LHCN-M2 (cell line): ENCODE measurements at places on chromosomes 12 and 14. TPM values are rescaled to one million over a fixed set of nuclear protein-coding genes. Genes with fewer than 3 reads are reported as not detected.

DNA sequence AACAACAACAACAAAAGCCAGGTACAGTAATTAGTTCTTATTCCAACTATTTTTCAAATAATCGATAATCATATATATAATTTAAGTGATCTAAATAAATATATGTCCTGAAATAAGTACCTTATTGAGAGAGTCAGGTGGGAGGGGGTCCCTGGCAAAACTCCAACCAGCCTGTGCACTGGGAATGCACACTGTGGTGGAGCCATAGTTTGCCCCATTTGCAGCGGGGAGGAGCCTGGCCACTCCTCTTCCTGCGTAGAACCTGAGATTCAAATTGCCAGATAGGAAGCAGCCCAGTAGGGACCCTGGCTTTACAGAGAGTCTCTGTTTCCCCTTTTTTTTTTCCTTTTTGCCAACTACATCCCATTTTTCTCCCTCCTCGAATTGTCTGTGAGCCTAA is 26.4 kb downstream of the CPNE8 start:
- DNase-seq: no peak

- DNase-seq: no peak
Measured at GRCh38 chr14:35747379-35747778, 61.7 kb downstream of the RALGAPA1 start.

GALNT6 gene
- 0.13 TPM in 1 of 2 replicates, not detected in the other for total RNA-seq

DNA sequence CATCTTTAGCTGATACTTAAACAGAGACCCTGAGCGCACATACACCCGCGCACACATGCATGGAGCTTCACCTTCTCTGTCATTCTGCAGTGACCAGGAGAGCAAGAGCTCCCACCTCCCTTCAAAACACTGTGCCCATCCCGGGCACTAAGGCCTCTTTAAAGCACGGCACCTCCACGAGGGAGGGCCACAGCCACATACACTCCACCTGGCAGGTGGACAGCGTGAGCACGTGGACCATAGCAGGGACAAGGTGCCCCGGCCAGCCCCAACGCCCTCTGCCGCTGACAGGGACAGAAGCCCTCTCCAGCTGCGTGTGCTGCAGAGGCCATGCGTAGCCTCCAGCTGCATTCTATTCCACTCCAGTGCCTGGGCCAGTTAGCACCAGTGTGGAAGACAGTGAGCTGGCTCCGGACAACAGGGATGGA is 5.4 kb downstream of the GAPDH start:
- no peak for DNase-seq

DNA sequence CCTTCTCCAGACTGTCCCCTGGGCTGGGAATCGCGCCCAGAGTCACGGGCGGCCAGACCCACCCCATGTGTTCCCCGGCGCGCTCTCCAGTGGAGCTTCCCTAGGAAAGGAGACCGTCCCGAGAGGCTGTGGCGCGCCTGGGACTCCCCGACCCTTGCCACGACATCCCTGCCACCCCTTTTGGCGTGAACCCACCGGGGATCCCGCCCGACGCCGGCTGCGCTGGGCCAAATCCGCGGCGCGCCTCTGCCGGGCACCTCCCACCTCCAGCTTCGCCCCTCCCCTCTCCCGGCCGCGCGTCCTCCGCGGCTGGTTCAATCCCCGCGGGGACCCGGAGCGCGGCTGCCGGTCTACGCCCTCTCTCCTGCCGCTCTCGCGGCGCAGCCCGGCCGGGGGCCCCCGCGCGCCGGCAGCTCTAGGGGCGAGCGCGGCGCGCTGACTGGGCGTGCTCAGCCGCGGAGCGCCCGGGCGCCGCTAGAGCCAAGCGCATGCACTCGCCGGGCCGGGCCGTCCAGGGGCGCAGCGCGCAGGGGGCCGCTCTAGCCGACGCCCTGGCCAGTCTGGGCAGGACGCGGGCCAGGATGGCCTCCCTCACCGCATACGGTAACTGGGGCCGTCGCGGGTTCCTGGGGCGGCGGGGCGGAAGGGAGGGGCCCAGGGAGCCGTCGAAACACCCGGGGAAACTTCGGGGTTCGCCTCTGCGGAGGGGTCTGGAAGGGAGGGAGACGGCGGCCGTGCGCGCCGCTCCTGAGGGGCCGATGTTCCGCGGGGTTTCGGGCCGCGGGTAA is 77.4 kb upstream of the ANO4 start:
- peak; percentile 46 for DNase-seq

- DNase-seq: peak; percentile 16
Measured at GRCh38 chr12:105378911-105379310, 48.4 kb downstream of the C12orf75 start.

GRCh38 chr12:104426926-104427546 is 29.7 kb upstream of the CHST11 start:
- peak; percentile 25 for DNase-seq

DNA sequence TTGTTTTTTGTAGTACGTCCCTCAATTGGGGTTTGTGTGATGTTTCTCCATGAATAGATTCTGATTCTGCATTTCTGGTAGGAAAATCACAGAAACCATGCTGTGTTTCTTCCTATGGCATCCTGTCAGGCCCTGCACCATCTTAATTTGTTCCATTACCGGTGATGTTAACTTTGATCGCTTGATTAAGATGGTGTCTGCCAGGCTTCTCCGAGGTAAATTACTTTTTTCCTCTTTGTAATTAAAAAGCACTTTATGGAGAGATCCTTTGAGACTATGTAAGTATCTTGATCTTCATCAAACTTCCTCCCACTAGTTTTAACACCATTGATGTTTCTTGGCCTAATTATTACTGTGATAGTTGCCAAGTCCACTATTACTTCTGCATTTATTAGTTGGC is 15.0 kb upstream of the KRT7 start:
- no peak for DNase-seq

DNA sequence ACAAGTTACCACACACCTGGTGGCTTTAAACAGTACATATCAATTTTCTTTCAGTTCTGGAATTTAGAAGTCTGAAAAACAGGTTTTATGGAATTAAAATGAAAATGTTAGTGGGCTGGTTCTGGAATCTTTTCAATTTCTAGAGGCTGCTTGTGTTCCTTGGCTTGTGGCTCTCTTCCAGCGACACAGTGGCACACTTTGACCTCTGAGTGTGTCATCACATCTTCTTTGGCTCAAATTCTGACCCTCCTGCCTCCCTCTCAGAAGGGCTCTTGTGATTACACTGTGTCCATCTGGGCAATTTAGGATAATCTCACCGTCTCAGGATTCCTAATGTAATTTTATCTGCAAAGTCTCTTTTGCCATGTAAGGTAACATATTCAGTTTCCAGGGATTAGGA is 170.0 kb downstream of the PLCZ1 start:
- DNase-seq: no peak

DNA sequence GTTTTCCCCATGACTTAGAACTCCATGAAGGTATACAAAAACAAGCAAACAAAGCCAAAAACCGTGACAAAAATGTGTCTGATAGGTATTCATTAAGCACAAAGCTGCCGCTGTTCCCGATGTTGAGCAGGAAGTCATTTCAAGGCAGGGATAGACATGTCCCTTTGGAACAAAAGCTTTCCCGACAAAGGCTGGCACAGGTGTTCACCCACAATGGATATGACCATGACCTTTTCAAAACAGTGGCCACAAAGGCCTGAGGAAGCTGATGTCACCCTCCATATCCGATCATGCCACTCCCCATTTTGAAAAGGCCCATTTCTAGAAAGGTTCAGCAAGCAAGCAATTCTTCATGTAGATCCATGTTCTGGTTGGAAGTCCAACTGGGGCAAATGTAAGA is 279.1 kb downstream of the BTG1 start:
- no peak for DNase-seq

- DNase-seq: no peak
Measured at GRCh38 chr12:12180136-12180535, 86.7 kb downstream of the LRP6 start.

KDM5A gene
- 32.4 and 40.2 TPM in 2 replicates for total RNA-seq

TMEM52B gene
- total RNA-seq: not detected in 2 replicates

- DNase-seq: no peak
Measured at GRCh38 chr14:90722590-90722989, 93.6 kb downstream of the TTC7B start.

SYNDIG1L gene
- not detected in 2 replicates for total RNA-seq
